Large intestine (tissue), 12 donors: ENCODE measurements at places on chromosomes 4 and X. TPM values are rescaled to one million over a fixed set of nuclear protein-coding genes. Genes with fewer than 3 reads are reported as not detected.
A peak's percentile ranks its signal among the peaks of the same experiment; 100 is the strongest.

The C4orf50 gene
- polyA plus RNA-seq = 0.58 TPM

The DRP2 gene
- polyA plus RNA-seq = 2.1 TPM

The RAB33A gene
- 1.7 TPM for polyA plus RNA-seq

The MSMO1 gene
- 145 TPM for polyA plus RNA-seq

The FDCSP gene
- 0.18 TPM for polyA plus RNA-seq

The F9 gene
- polyA plus RNA-seq = not detected

DNA sequence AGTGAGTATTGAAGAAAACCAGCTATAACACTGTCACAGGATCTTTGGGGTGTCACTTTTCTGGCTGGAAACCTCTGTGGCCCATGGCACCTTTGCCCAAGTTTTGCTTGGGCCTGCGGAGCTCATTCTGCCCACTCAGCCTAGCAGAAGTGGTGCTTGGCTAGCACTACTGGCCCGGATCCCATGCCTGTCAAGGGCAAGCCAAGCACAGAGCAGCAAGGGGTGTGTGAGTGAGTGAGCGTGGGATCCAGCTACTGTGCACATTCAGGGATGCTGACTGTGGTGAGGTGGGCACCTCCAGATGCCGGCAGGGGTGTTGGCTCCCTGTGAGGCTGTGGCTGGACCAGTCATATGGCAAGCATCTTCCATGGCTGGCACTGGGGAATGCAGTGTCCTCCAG lies 55.4 kb upstream of the RASGEF1B start:
- no peak for DNase-seq

DNA sequence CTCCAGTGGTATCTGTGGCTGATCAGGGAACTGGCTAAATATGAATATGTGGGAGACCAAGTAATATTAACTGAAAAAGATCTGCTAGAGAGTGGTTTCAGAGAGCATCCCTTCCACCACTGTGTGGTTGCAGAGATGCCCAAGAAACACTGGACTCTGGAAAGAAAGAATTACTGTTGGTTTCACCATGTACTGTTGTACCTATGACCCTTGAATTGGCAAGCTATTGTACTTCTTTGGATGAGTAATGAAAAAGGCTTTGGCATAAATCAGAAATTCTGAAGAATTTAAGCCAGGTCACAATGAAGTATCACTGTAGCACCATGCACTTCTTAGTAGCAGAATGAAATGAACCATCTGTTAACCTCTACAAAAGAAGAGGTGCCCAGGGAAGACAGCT lies 134.4 kb upstream of the INTU start:
- no peak for DNase-seq

DNA sequence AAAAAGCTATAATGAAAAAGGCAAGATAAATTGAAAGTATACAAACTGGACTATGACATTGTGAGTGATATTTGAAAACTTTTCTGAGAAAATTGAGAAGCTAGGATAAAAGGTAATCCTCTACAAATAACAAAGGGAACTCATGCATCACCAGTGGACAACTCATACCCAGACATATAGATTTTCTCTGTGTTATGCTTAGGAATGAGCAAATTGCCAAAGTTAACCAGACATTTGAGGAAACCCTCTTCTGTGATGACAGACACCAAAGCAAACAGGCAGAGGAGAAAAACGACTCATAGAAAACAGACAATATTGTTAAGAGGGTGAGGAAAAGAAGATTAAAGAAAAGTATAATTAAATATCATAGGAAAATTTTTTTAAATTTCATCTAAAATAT lies 186.5 kb downstream of the MAB21L2 start:
- no peak for DNase-seq

DNA sequence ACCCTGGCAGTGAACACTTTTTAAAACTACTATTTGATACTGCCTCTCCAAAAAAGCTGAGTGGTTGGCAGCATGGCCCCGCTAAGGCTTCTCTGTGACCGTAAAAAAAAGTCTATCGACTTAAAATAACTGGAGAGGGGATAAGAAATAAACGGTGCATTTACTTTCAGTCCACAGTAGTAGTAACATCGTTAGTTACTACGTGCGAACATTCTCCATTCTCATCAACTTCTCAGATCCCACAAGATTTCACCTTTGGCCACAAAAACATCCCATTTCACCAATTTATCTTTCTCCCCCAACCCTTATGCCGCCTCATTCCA lies 524 bp upstream of the EXOSC9 start:
- no peak for DNase-seq

DNA sequence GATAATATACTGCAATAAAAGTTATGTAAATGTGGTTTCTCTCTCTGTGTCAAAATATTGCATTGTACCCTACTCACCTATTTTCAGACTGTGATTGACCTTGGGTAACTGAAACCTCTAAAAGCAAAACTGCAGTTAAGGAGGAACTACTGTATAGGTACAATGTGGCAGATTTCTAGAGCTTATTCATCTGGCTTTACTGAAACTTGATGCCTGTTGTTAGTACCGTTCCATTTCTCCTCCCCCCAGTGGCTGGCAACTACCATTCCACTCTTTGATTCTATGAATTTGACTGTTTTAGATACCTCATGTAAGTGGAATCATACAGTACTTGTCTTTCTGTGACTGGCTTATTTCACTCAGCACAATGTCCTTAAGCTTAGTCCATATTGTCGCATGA lies 61.9 kb downstream of the HOPX start:
- DNase-seq = no peak

GRCh38 chrX:16454926-16455325 lies 195.0 kb upstream of the S100G start:
- no peak for DNase-seq

DNA sequence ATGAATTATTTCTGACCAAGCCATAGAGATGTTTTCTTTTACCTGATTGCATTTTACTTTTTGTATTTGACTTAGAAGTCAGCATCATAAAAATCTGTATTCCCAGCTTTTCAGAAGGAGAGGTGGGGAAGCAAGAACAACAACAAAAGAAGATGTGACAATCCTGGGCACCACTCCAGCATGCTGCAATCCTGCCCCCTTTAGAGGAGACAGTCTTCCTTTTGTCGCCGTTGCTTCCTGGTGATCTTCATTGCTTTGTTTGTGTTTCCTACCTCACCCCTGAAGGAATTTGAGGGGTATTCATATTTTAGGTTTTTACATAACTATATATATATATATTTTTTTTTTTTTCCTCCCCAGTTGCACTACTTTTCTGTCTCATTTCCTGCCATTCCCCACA lies 3.7 kb downstream of the QRFPR start:
- DNase-seq = no peak

DNA sequence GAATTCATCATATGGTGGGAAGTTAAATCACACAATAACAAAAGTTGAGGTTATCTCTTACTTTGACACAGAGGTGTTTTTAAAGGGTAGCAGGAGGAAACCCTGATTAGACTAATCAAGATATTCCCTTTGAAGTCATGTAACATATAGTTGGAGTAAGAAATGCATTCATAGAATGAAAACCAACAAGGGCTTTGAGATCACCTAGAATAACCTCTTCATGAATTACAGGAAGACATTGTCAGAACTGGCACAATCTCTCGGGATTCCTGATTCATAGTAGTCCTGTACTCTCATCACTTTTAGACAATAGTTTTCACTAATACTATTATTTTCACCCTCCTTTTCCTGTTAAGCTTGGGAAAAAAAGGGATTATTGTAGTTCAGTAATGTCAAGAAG lies 170.2 kb downstream of the PPP3CA start:
- no peak for DNase-seq

- DNase-seq = no peak
These were observed 31.7 kb downstream of the BBS12 start for GRCh38 chr4:122764071-122764820.

DNA sequence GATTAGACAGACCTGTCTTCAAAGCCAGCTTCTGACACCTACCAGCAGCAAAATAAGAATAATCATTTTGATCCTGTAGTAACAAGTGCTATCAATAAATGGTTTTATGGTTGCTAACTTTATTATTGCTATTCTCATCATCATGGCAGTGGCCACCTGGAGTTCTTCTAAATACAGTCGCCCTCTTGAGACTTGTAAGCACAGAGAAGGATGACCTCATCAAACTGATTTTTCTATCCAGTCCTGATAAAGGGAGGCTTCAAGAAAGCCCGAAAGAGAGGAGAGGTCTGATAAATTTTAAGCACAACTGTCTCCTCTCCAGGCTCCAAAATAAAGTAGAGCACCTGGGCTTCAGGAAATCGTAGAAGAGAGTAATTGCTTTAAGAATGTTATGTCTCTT lies 286.4 kb downstream of the USP46 start:
- DNase-seq = no peak

- DNase-seq = peak; percentile 25
These were observed 5.0 kb downstream of the CENPU start for GRCh38 chr4:184728858-184729257.

- DNase-seq = no peak
These were observed 103.3 kb upstream of the TSPAN7 start for GRCh38 chrX:38458071-38458470.

DNA sequence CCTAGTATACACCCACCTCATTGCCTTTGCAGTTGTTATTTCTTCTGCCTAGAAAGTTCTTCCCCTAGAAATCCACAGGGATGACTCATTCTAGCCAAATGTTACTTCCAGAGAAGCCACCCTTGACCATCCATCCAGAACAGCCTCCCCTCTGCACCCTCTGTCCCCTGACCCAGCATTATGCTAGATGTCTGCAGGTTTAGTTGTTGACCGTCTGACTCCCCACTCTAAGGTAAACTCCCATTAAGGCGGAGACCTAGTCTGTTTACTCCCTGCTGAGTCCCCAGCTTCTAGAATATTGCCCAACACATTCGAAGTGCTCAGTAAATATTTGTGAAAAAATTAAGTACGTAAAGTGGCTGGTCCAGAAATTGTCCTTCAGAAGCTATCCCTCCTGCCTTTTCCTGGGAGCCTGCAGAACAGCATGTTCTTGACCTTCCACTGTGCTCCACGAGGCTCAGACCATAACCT lies 11.0 kb downstream of the SRD5A3 start:
- no peak for DNase-seq
